ENCODE measurements at places on chromosomes 6 and 20.

GRCh38 chr20:10806539-10806938 is 132.7 kb upstream of the JAG1 start:
- no peak for DNase-seq

DNA sequence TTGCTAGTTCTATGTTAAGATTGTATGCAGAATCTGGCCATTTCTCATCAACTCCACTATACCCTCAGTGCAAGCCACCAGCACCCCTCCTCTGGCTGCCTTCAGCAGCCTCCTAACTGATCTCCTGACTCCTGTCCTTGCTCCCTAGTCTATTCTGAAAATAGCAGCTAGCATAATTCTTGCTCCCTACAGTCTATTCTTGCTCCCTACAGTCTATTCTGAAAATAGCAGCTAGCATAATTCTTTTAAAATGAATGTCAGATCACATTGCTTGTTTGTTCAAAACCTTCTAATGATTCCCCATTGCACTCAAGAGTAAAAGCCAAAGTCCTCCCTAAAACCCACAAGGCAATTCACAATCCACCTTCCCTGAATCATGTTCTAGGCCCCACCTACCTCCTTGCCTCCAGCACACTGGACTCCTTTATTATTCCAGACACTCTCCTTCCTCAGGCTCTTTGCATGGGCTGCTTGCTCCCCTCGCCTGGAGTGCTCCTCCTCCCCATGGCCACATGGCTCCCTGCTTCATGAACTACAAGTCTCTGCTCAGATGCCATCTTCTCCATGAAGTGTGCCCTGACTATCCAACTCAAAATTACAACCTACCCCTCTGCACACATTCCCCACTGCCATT is 164.2 kb upstream of the TNFAIP3 start:
- DNase-seq = no peak

DNA sequence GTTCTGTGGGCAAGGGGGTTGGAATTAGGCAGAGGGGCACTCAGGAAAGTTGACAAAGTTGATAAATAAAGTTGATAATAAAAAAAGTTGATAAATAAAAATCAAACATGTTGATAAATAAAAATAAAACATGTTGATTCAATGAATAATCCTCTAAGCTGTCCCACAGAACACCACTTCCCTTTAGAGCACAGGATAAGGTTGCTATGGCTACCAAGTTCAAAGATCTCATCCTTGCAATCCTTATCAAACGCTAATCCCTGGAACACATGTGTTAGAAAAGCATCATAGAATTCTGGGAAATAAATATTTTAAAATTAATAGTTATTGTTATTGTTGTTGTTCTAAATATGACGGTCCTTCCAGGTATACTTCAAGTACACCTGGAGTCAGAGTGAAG is 33.9 kb downstream of the MBOAT1 start:
- no peak for DNase-seq

- no peak for DNase-seq
Observed at GRCh38 chr6:85077098-85077497, 312.7 kb upstream of the TBX18 start.

DNA sequence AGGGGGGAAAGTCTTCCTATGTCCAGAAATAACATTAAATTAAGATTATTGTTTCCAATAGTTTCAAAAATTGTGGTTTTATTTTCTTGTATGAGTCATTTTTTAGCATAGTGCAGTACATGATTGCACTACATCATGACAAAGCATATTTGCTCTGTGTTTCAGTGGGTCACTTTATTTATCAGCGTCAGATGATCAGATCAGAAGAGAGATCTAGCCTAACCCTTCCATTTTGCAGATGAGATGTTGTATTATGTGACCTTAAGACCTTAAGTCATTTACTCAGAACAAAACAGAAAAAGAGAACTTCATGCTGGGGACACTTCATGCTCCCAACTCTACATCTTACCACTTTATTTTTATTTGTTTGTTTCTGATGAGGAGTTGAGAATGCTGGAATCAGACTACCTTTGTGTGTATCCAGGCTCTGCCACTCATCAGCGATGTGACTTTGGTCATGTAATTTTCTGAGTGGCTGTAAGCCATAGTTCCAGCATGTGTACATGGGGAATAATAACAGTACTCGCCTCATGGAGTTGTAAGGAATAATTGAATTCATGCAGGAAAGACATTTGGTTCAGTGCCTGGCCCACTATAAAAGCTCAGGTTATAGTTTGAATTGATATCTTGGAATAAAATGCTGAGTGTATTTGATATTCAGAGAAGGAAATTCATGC is 13.5 kb downstream of the EYA4 start:
- DNase-seq = no peak

DNA sequence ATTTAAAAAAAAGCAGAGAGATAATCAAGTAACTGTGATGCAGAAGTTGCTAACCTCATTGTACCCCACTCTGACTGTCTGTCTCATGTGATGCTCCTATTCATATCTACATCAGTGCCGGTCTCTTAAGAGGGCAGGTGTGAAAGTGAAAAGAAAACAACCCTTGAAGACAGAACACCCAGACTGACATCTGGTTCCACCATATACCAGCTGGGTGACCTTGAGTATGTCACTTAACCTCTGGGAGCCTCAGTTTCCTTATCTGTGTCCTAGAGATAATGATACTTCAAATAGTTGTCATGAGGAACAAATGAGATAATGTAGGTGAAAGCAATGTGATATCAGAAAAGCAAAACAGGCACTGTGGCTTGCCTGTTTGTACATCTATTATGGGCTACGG is 426.8 kb upstream of the SOX4 start:
- no peak for DNase-seq

GRCh38 chr20:62953839-62954703 is 1.6 kb downstream of the SLC17A9 start:
- DNase-seq = peak; percentile 18

- no peak for DNase-seq
Observed at GRCh38 chr20:62428002-62428372, 648 bp upstream of the RBBP8NL start.

DNA sequence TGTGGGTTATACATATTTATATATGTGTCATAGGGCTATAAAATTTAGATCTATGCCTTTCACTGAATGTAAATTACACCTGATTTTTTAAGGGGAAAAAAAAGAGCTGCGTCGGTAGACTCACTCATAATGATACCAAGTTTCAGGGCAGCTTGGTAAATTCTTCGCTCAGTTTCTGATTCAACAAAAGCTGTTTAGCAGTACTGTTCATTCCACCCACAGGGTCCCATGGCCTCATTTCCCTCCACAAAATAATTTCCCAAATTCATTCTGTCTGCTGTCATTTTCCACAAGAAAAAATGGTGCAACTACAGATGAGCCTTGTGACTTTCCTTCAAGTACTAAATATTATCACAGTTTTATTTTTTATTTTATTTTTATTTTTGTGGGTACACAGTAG is 63.7 kb downstream of the PAK5 start:
- no peak for DNase-seq

- no peak for DNase-seq
Observed at GRCh38 chr6:168638468-168639271, 197.7 kb downstream of the SMOC2 start.

DNA sequence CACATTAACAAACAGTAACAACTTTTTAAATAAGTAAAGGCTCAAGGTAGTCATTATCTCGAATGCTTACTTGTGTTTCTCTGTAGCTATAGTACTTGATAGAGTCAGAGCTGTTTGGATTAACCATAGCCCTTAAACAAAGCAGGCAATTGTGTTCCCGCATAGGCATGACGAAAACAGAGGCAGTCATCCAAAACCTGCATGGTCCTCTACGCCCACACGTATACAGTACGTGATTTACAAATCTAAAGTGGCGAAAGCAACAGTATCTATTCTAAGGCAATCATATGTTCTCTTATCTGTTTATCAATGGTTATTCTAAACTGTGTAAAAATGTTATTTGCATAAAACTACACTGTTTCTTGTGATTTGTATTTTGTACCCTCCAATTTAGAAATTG is 31.8 kb downstream of the HFE start:
- no peak for DNase-seq

- peak; percentile 56 for DNase-seq
Observed at GRCh38 chr6:128723667-128724066, 159.3 kb upstream of the LAMA2 start.
